ENCODE measurements at places on chromosomes 5 and 9. TPM values are rescaled to one million over a fixed set of nuclear protein-coding genes. Genes with fewer than 3 reads are reported as not detected.
A peak's percentile ranks its signal among the peaks of the same experiment; 100 is the strongest.

Gene WDR38
- 0.11 TPM for polyA plus RNA-seq

Gene KIAA1191
- polyA plus RNA-seq = 60.7 TPM

Gene OR13C5
- polyA plus RNA-seq = not detected

Gene LCN1
- polyA plus RNA-seq = not detected

Gene ARHGEF37
- polyA plus RNA-seq = 4.3 TPM

Gene FOXD4L3
- polyA plus RNA-seq = 0.29 TPM

Gene FGF18
- polyA plus RNA-seq = 14.7 TPM

Gene LCN10
- polyA plus RNA-seq = 20.2 TPM

Gene SPINK4
- not detected for polyA plus RNA-seq

Gene VCAN
- 201 TPM for polyA plus RNA-seq

Gene HAPLN1
- polyA plus RNA-seq = 0.25 TPM

Gene GABRA1
- not detected for polyA plus RNA-seq

Gene SLC27A6
- 1.0 TPM for polyA plus RNA-seq

GRCh38 chr5:150107909-150108447 is 21.6 kb upstream of the CSF1R start:
- no peak for DNase-seq

GRCh38 chr5:58753446-58753845 is 170.6 kb downstream of the RAB3C start:
- no peak for DNase-seq

- peak; percentile 0 for DNase-seq
Measured at GRCh38 chr9:97176206-97176605, 131.3 kb upstream of the CCDC180 start.

- DNase-seq = no peak
Measured at GRCh38 chr9:25889661-25890060, 211.4 kb upstream of the TUSC1 start.

GRCh38 chr9:17462869-17463464 is 115.9 kb upstream of the SH3GL2 start:
- DNase-seq = peak; percentile 54

DNA sequence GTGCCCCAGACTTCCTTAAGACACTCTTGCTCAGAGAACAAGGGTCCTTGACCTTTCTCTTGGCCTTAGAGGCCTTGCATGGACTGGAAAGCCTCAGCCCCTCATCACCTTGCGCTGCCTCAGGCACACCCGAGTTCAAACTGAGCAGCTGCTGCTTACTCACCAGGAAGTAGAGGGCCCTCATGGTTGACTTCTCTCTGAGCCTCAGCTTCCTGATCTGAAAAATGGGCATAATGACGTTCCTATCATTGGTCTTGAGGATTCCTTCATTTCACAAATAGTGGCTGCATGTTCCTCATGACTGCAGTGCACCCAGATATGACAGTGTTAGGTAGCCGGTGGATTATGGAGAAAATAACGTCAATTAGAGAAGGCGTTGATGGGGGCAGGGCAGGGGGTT is 28.6 kb downstream of the IER5L start:
- DNase-seq = no peak

DNA sequence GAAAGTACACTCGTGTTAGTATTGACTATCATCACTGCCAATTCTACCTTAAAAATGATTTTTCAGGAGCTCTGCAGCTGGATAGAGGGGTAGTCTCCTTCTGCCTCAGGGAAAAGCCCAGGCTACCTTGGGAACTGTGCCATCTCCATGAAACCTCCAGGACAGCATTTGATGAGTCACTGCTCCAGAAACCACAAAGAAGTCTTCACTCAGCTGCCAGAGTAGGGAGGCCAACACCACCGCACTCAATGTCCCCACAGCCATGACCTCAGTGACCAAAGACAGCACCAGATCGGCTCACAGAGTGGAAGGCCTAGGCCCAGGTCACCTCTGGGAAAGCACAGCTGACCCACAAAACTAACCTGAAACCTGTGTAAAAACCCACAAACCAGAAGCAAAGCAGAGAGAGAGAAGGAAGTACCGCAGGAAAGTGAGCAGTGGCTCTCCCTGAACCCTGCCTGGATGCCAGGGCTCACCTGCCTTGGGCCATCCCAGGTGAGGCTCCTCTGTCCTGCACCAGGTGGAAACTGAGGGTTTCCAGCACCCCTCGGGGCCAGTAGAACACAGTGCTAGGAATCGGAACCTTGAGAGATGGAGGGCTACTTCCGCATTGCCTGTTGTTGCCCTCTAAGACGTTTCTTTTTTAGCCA is 30.0 kb downstream of the S1PR3 start:
- no peak for DNase-seq

DNA sequence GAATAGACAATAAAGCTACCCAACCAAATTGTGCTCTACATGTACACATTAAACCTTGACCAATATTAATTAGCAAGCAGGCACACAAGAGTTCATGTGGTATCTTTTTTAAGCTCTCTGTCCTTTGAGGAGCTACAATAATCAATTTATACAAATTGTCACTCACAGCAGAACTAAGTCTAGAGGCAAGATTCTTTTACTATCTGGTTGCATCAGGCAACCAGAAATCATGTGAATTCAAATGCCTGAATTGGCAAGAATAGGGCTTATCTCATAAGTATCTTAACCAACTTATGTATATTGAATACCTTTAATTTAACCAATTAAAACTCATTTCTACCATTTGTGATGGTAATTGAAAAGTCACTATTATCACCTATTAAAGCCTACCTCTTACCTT is 145.5 kb upstream of the HAPLN1 start:
- DNase-seq = no peak

DNA sequence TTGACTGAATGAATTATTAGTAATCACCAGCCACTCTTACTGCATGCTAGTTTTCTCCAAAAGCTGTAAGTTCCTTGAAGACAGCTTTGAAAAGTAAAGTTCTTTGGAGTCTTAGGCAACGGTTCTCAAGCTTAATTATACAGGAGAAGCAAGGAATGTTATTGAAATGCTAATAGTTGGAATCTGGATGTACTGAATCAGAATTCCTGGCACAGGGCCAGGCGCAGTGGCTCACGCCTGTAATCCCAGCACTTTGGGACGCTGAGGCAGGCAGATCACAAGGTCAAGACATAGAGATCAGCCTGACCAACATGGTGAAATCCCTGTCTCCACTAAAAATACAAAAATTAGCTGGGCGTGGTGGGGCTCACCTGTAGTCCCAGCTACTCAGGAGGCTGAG is 33.4 kb downstream of the GRIA1 start:
- no peak for DNase-seq

DNA sequence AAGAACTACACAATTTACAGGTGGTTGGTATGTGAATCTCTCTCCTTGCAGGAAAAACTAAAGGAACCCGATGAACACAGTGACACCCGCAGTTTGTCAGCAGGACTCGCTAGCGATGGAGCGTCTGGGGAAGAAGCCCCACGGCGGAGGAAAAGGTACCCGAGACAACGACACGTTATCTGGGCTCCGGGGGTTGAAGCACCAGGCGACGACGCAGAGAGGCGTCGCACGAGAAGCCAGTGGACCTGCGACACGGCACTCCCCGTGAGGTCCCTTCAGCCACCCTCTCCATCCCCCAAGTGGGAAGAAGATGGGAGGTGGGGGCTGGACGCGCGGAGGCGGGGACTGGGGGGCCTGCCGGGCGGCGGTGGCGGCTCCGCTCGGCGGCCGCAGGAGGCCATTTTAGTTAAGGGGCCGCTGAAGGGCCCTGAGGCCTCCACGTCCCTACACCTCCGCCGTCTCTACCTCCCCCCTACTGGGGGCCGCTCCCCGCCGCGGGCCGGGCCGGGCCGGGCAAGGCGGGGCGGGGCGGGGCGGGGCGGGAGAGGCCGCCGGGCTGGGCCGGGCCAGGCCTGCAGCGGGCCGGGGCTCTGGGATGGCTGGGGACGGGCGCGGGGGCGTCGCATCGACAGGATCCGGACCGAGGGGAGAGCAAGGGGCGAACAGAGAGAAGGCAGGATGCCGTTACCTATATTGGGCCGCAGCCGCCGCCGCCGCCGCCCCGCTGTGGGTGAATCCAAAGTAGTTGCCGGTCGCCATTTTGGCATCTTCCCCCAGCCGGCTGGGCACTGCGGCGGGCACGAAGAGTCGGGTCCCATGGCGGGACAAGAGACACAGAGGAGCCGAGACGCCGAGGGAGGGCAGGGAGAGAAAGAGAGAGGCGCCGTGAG is 754 bp downstream of the ZFR start:
- no peak for DNase-seq

- no peak for DNase-seq
Measured at GRCh38 chr9:78038620-78039300, 7.1 kb upstream of the GNAQ start.

GRCh38 chr9:79584655-79584982 is 12.9 kb downstream of the TLE4 start:
- DNase-seq = no peak

DNA sequence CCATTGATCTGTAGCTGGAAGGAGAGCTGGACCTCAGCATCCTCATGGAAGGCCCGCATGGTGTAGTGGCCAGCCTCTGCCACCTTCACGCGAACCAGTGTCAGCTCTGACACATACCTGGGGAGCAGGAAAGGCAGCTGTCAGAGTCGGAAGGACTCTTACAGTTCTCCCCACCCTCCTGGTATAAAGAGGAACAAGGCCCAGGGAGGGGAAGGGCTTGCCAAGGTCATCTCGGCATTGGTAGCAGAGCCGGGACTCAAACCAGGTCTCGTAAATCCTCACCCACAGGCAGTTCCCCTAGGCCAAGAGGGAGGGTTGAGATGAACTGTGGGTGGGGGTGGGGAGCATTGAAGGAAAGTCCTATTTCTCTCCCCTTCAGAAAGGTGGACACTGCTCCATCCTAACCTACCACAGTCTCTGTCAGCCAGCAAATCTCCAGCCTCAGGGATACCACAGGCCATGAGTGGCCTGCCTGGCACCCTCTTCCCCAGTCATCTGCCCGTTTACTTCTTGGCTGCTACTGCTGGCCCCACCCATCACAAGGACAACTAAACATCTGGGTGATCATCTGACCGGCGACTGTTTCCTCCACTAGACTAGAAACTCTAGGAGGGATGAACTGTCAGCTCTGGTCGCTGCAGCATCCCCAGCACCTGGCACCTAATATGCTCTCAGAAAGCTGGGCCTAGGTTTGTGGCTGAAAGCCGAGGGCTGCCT is 23.5 kb downstream of the PDGFRB start:
- no peak for DNase-seq

GRCh38 chr5:125348221-125348692 is 601.8 kb upstream of the ZNF608 start:
- DNase-seq = peak; percentile 25

DNA sequence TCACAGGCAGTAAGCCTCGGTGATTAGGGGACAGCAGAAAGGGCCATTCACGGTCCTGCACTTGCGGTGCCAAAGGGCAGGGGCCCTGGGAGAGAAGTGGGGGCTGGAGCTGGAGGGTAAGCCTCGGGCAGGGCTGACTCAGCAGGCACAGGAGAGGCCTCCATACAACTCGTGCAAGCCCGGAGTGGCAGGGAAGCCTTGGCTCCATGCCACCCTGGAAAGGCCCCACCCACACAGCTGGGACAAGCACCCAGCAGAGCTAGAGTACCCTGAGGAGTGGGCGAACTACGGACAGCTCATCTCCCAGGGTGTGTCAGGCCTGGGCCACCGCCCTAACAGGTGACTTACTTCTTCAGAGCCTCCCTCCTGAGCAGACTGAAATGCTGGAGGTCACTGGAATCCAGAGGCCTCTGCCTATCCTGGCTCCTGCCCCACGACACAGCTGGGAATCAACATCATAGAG is 5.6 kb upstream of the CAMK2A start:
- DNase-seq = no peak

DNA sequence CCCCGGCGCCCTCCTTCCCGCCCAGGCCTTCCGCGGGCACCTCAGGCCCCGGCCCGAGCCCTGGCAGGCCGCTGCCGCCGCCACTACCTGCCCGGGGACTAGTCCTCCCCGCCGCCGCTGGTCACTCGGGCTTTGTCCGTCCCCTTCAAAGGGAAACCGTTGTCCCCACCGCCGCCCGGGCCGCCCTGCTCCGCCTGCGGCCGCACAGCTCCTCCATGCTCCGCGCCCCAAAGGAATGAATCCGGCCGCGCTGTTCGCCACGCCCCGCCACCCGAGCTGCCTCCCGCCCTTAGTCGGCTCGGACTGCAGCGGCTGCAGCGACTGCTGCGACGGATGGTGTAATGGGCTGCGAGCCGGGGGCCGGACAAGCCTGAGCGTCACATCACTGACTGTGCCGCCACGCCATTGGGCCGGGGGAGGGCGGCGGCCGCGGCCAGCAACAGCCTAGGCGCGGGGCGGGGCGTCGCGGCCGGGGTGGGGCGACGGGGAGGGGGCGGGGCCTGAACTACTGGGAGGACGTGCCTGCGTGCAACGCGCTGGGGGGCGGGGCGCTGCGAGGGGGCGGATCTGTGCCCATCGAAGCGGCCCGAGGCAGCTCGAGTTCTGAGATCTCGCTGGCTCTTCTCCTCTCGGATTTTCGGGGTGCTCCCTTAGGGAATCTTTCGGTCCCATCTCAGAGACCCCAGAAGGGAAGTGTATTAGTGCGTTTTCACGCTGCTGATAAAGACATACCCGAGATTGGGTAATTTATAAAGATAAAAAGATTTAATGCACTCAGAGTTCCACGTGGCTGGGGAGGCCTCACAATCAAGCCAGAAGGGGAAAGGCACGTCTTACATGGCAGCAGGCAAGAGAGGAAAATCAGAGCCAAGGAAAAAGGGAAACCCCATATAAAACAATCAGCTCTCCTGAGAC is at the start of gene FEM1C:
Gene FEM1C, minus strand, starts transcription at position 340 of the 915 bp plus-strand sequence. CDS start 1,282 bp downstream, outside the sequence.
- peak; percentile 82 for DNase-seq

GRCh38 chr5:59732806-59733205 is 160.7 kb downstream of the PDE4D start:
- DNase-seq = no peak

DNA sequence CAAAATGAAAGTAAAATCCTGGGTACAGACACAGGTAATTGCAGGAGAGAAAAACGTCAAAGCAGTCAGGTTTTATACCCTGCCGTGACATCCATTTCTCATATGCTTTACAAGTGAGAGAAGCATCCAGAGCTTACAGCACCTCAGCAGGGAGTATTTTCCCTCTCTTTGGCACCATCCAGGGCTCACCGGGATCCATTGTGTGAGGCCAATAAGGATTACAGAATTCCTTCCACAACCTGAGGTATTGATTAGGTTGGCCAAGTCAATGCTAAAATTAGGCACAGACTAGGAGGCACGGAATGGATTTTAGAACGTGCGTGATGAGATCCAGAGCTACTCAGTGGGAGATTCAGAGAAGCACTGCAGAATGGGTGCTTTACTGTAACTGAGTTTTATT is 296.6 kb downstream of the FBXL7 start:
- DNase-seq = no peak

DNA sequence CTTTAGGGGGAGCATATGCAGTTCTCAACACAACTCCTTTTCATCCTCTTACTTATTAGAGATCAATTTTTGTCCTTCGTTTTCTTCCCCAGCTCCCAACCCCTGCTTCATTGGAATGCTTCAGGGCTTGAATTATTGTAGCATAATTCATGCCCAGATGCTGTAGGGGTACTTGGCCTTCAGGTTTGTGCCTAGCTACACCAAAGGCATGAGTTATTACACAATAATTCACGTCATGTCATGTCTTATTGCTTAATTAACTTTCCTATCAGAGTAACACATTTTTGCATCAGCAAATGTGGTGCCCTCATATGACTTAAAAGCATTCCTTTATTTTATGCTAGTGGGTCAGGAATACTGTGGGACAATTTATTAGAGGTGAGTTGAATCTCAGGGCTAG is 507.2 kb downstream of the NFIB start:
- no peak for DNase-seq

Data from forelimb muscle (tissue), 1 donor.